ENCODE measurements at places on chromosomes 7 and 10. TPM values are rescaled to one million over a fixed set of nuclear protein-coding genes. Genes with fewer than 3 reads are reported as not detected.

Gene SSC4D
- total RNA-seq = 0.47 TPM

Gene GFRA1
- total RNA-seq = not detected

Gene MCM10
- total RNA-seq = 68.3 TPM

Gene CABCOCO1
- not detected for total RNA-seq

GRCh38 chr10:9096288-9096687, 1041.8 kb downstream of the GATA3 start:
- DNase-seq = peak; percentile 51

DNA sequence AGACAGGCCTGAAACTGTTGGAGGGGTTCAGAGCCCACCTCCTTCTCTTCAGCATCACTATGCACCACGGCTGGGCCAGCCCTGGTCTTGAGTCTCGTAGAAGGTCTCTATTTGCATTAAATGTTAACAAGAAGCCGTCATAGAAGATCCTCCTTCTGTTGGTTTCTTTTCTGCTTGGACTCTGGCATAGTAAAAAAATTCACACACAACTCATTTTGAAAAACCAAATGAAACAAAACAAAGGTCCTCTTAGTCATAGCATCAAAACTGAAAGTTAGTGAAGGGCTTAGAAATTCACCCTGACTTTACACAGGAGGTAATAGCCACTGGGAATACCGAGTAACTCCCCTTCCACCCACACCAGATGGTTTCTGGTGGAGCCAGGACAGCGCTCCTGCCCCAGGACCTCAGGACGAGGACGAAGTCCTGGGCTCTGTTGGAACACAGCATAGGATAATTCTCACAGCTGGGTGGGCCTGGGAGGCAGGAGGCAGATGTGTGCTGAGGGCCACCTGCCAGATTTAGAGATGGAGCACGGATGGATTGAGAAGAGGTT, 248.4 kb upstream of the KLF6 start:
- DNase-seq = no peak

DNA sequence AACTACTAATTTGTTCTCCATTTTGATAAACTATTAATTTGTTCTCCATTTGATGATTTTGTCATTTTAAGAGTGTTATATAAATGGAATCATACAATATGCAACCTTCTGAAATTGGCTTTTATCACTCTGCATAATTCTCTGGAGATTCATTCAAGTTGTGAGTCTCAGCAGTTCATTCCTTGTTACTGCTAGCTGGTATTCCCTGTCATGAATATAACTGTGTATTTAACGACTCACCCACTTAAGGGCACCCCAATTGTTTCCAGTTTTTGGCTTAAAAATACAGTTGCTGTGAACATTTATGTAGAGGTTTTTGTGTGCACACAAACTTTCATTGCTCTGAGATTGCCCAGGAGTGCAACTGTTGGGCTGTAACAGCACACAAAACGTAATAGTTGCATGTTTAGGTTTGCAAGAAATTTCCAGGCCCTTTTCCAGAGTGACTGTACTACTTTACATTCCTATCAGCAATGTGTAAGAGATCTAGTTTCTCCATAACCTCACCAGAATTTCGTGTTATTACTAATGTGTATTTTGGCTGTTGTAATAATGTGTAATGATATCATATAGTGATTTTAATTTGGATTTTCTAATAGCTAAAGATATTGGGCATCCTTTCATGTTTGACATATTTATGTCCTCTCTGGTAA, 153.2 kb upstream of the ADCY1 start:
- no peak for DNase-seq

GRCh38 chr7:25308906-25309705, 80.8 kb upstream of the NPVF start:
- no peak for DNase-seq

Data from activated CD8-positive, alpha-beta T cell treated with anti-CD3 and anti-CD28 coated beads, Interleukin-2, amount 10 ng/mL, durations not matched to agents 7 days and 5 days (primary cell).